ENCODE measurements at places on chromosomes 16 and 17.

GRCh38 chr17:55742272-55743102 lies 8.4 kb upstream of the PCTP start:
- no peak for DNase-seq

GRCh38 chr17:3827124-3827773 lies 18.8 kb downstream of the NCBP3 start:
- DNase-seq: peak; percentile 62

- no peak for DNase-seq
Observed at GRCh38 chr17:40373324-40373723, 8.8 kb upstream of the GJD3 start.

DNA sequence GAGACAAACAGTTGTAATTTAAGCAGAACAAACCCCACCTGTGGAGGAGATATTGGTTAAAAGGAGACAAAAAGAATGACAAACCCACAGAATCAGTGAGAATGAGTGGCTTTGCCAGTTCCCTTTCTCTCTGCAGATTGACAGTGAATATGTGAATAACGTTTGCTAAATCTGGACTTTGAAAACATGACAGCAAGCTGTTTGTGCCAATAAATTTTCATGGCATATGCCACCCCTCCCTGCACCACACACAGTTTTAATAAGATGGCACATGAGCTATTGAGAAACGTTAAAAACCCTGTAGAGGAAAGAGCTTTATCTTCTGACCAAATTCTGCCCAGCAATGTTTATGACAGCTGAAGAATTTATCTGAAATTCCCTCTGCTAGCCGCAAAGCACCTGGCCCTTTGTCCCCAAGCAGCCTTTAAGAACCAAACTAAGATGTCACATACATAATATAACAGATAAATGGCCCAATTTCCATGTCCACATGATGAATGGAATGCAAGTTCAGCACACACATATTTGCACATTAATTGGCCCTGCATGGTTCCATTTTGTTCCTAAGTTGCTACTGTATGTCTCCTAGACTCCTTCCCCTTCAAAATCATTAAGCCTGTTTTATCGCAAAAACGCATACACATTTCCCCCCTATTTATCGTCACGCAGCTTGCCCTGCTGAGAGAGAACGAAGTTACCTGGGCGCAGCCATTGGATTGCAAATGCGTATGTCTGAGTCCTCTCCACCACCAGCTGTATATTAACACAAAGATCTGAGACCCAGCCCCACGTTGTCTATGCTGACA lies 773.5 kb upstream of the EEF2KMT start:
- DNase-seq: no peak

DNA sequence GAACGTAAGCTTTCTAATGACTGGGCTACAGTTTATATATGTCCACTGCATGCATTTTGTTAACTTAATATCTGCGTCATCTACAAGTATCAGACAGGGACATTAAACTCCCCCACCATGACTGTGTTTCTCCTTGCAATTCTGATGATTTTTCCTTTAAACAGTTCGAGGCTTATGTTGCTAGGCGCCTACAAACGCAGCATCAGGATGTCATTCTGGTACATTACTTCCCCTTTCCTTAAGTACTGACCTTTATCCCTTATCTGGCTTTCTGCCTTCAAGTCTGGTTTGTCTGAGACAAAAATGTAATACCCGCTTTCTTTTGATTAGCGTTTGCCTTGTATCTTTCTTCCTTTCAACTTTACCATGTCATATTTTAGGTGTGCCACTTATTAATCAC lies 362.4 kb downstream of the SLC39A11 start:
- no peak for DNase-seq

- DNase-seq: no peak
Observed at GRCh38 chr16:1548233-1548632, 14.8 kb downstream of the TMEM204 start.

DNA sequence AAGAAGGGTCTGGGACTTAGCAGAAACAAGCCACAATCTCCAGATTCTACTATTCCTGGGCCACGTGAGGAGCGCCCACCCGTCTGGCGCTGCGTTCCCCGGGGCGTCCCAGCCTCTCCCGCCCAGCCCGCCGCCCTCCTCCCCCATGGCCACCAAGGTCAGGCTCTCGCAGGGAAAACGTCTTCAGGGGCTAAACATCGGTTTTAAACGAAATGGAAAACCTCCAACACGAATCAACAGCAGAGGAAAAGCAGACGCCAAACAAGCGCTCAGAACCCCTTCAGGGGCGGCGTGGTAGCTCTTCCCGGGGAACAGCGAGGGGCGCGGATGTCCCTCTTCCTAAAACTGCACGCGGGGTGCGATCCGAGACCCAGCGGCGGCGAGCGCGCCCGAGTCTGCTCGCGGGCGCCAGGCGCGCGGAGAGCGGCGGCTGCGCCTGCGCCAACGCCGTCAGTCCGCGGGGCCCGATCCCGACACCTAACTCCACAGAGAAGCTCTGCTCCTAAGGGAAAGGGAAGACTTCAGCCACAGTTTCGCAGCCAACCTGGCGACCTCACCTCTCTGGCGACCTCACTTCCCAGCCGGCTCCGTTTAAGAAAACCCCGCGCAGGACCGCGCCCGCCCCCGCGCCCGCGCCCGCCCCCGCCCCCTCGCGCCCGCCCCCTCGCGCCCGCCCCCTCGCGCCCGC lies 505 bp upstream of the COG1 start:
- peak; percentile 88 for DNase-seq

- DNase-seq: peak; percentile 70
Observed at GRCh38 chr17:43338886-43339516, 59.8 kb upstream of the ARL4D start.

Data from stimulated activated effector memory CD8-positive, alpha-beta T cell treated with anti-CD3 and anti-CD28 coated beads, Interleukin-12 subunit alpha, Interleukin-12 subunit beta, amount 100 ng/mL, for 72 hours (primary cell).